Activated CD4-positive, alpha-beta T cell treated with anti-CD3 and anti-CD28 coated beads for 4 hours (primary cell): ENCODE measurements at places on chromosomes 12 and 14.

DNA sequence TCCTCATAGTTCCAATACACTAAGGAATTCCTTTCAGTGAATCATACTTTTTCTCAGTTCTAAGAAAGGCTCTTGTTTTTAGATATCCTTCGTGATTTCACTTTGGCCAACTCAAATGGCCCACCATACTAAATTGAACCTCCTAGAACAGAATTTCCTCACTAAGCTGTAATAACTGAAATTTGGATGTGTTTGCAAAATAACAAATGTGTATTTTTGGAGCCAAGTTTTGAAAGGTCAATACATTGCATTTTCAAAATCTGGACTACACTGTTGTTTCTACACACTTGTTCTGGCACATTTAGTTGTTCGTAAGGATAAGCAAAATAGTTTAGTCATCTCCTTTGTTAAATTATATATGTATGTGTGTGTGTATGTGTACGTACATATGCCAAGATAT, 439.0 kb upstream of the STXBP6 start:
- DNase-seq: no peak

GRCh38 chr12:57632958-57633840, at the start of gene B4GALNT1:
B4GALNT1 (minus strand) TSS chr12:57633201; CDS start chr12:57632132, 1,069 bp downstream.
- DNase-seq: peak; percentile 65

DNA sequence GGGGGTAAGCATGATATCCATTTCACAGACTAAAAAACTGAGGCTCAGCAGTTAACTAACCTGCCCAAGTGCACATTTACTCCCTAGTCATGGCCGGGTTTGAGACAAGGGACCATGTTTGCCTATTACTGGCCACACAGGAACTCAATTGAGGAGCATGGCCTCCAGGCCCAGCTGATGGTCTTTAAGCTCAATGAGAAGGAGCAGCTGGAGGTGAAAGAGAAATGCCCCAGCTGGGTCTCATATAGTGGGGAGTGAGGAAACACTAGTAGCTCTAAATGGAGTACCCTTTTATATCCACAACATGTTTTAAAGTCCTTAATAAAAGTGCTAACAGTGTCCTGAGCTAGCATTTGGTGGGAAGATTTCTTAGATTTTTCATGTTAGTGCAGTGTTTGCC, 1.6 kb downstream of the TDP1 start:
- no peak for DNase-seq

- no peak for DNase-seq
Observed at GRCh38 chr12:102756530-102756929, 160.5 kb downstream of the PAH start.

DNA sequence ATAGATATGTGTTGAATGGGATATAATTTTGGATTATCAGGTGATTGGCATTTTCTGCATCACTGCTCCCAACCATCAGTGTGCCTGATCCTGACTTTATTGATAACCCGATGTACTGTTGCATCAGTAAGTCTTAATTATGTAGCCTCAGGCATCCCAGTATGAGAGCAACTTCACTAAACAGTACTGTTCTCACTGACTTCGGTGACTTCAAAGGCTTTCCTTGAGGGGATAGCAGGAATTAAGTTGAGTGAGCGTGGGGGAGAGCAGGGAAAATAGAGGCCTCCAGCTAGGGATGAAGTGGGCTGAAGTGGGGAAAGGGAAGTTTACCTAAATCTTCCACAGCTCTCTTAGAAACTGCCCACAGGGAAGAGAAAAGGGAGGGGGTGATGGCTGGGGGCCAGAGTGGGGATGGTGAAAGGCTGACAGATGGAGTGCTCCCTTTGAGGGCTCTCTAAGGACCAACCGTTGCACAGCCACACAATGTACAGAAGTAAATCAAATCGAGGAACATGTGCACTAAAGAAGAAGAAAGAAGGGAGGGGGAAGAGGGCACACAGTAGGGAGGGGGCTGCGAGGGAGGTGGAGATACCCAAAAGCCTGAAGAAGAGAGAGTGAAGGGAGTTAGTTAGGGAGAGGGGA, 10.7 kb upstream of the NEUROD4 start:
- DNase-seq: no peak

DNA sequence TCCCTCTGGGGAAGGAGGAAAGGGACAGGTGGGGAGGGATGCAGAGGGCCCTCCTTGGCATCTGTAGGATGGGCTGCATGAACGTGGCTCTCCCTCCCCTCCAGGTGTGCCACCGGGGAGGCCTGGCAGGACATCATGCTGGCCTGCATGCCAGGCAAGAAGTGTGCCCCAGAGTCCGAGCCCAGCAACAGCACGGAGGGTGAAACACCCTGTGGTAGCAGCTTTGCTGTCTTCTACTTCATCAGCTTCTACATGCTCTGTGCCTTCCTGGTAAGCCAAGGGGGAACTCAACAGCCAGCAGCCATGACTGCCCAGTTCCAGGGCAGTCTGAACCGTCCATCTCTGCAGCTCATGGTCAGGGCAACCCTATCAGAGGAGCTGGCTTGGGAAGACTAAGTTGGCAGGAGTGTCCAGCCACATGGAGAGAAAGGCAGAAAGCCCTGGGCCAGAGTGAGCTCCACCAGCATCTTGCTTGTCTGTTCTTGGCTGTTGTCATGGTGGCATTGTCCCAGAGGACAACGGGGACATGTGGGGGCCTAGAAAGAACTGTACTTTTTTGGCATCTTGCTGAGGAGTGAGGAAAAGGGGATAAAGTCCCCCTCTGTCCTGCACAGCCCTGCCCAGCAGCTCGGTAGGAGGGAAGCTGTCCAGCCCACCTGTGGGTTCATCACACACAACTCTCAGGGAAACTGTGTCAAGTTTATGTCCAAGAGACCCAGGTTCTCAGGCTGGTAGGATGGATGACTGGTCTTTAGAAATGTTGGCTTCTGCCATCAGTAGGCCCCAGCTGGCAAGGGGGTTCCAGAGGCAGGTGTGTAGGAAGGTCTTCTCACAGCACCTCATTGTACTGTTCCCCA, 129.8 kb upstream of the FKBP4 start:
- no peak for DNase-seq

DNA sequence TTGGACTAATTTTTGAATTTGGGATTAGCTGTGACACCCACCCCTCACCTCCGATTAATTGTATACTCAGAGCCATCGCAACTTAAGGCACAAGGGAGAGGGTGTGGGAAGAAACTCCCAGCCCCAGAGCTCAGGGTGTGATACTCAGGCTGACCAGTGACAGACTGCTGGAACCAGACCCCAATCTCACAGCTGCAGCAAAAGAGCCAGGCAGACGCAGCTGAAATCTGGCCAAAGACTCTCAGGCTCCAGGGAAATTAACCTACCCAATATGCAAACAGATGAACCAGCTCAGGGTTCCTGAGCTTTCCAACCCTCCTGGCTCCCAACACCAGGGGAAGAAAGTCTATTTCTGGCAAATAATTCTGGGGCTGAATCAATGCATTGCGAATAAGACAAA, 30.5 kb downstream of the ANAPC7 start:
- DNase-seq: no peak

GRCh38 chr12:237026-237815, 23.3 kb upstream of the SLC6A12 start:
- DNase-seq: no peak

DNA sequence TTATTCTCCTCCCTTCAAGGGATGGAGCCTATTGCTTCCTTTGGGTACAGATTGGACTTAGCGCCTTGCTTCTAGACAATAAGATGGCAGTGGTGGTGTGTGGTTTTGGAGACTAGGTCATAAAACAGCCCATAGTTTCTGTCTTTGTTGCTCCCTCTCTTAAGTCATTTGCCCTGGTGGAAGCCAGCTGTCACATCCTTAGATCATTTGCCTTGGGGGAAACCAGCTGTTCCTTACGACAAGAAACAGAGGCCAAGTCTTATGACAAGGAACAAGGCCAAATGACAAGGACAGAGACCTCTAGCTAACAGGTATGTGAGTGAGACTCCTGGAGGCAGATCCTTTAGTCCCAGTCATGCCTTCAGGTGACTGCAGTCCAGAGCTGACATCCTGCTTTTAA, 9.2 kb upstream of the PALS1 start:
- DNase-seq: no peak

DNA sequence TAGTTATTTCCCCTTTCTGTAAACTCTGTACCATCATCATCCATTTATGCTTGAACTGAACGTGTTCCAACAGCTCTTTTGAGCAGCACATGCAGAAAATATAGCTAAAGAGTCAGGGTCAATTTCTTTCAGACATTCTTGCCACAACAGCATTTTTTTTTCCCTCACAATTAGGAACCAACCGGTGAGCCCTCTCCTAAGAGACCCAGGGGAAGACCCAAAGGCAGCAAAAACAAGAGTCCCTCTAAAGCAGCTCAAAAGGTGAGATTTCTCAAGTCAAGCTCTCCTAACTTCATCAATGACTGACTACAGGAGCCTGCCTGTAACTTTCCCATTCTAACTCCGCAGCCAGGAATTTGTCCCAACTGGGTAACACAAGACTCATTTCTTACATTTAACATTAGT, 3.5 kb downstream of the HMGA2 start:
- no peak for DNase-seq

DNA sequence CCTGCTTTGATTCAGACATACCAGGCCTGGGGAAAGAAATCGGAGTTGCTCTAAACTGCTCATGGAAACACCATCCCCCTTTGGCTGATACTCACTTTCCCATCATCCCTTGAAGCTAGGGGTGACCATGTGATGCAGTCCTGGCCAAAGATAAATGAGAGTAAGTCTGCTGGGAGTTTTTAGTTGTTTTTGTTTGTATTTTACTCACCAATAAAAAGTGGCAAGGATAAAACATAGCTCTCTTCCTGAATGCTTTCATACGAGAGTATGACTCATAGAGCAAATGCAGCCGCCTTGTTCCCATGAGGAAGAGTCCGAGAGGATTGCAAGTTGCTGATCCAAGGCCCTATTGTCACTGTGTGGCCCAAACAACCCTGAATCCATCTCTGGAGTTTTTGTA, 126.4 kb upstream of the TMEM132C start:
- DNase-seq: no peak

DNA sequence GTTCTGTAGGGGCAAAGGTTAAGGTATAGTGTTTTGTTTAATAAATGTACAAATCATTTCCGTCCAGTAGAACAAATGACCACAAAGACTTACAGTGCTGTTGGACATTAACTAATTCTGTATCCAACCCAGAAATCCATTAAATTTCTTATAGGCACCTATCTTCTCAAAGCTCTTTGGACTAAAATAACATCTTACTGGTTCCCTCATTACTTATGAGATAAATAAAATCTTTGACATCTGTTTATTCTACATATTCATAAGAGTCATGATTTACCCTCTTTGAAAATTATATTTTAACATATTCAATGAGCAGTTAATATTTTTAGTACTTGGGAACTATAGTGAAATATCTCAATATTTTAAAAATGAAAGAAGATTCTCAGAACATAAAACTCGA, 102.7 kb upstream of the G2E3 start:
- no peak for DNase-seq

DNA sequence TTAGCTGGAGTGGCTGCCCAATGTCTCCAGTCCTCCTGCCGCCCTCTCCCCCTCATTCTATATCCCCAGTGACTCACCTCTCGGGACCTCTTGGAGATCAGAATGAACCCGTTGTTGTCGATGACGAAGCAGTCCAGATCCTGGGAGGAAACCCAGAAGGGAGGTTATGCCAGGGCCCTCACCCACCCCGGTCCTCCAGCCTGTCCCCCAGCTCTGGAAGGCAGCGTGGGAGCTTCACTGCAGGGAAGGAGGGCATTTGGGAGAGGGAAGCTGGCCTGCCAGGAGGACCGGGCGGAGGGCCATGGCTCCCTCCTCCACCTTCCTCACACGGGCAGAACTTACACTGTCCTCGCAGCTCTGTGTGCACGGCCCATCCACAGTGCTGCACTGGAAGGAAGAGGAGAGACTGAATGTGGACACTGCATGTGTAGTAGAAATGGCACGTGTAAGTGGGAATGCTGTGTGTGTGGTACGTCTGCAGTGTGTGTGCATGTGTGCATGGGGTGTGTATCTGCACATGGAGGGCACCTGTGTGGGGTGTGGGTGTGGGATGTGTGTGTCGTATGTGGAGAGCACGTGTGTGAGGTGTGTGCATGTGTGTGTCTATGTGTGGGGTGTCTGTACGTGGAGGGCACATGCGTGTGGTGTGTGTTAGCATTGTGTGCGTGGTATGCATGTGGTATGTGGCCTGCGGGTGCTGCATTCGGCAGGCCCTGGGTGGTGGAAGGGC, 10.0 kb upstream of the LRTM2 start:
- no peak for DNase-seq

DNA sequence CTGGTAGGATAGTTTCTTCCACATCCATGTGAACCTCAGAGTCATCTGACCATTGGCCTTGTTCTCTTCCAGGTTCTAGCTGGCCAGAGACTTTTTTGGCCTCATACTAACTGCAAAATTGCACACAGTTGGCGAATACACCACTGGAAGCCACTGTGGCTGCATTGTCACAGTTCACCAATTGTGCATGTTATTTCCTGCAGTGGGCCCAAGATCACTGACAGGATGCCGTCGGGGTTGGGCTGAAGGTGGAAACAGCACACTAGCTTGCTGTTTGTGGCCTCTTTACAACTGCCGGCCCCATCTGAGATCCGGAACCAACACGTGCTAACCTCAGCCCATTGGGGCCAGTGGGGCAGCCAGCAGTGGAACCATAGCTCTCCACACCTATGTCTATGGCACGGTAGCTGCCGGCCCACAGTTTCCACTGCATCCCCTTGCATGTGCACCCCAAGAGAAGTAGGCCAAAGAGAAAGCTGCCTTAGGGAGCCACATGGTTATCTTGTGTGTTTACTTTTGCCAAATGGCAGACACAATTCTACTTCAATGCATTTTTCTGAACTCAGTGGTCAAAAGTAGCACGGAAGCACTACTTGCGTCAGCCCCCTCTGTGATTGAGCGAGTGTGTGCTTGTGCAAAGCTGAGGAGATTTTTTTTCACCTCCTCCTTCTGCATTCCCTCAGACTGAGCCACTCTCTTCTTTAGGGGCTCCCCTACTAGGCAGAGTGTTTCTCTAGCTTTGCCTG, 464.0 kb downstream of the RAD51B start:
- DNase-seq: peak; percentile 38

DNA sequence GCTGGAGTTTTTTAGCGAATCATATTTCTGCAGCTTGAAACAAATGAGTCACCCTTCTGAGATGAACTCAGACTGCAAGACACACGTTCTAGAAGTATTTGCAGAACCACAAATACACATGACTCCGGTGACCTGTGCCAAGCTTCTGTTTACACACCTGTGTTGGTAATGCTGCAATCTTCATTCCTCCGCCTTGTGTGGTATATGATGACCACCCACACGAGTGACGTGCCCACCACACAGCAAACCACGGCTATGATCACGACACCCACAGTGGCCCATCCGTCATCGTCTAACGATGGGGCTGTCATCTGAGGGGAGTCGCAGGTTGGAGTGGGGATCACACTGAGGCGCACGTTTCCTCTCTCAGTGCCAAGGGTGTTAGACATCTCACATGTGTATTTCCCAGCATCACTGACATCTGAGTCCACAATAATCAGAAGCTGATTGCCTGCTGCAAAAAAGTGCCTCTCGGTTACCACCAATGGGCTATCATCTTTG, 43.0 kb downstream of the LRIG3 start:
- DNase-seq: no peak

GRCh38 chr14:81727218-81727617, 193.6 kb upstream of the SEL1L start:
- DNase-seq: no peak

- no peak for DNase-seq
Observed at GRCh38 chr14:33740531-33740930, 210.3 kb downstream of the EGLN3 start.

- no peak for DNase-seq
Observed at GRCh38 chr12:92961949-92962348, 32.9 kb upstream of the EEA1 start.

GRCh38 chr14:90820958-90821357, 4.7 kb upstream of the TTC7B start:
- DNase-seq: peak; percentile 78

- DNase-seq: no peak
Observed at GRCh38 chr14:54866588-54866987, 36.0 kb downstream of the GCH1 start.
